ENCODE measurements at places on chromosomes 7 and 10. TPM values are rescaled to one million over a fixed set of nuclear protein-coding genes. Genes with fewer than 3 reads are reported as not detected.

ANXA8 gene
- total RNA-seq = not detected

RBP3 gene
- not detected for total RNA-seq

PNLIP gene
- not detected for total RNA-seq

TYW1 gene
- total RNA-seq = 12.1 TPM

SPDYE5 gene
- not detected for total RNA-seq

MPP7 gene
- total RNA-seq = 21.6 TPM

MYL7 gene
- not detected for total RNA-seq

SUN3 gene
- total RNA-seq = not detected

ACTR1A gene
- total RNA-seq = 141 TPM

MBL2 gene
- total RNA-seq = not detected

OGDHL gene
- 0.20 TPM for total RNA-seq

DGKB gene
- not detected for total RNA-seq

HMX3 gene
- not detected for total RNA-seq

TLX1 gene
- not detected for total RNA-seq

LIPN gene
- total RNA-seq = not detected

CYP3A7 gene
- not detected for total RNA-seq

FAM24B gene
- 3.5 TPM for total RNA-seq

USP6NL gene
- 11.3 TPM for total RNA-seq

ADRA2A gene
- total RNA-seq = under 0.01 TPM

PRSS37 gene
- not detected for total RNA-seq

SLC13A4 gene
- total RNA-seq = not detected

WNT16 gene
- total RNA-seq = not detected

FAM237B gene
- not detected for total RNA-seq

NRG3 gene
- total RNA-seq = 10.7 TPM

COL13A1 gene
- total RNA-seq = 1.2 TPM

TRIM50 gene
- not detected for total RNA-seq

GPR85 gene
- 0.20 TPM for total RNA-seq

AKR1C4 gene
- not detected for total RNA-seq

MKLN1 gene
- total RNA-seq = 20.4 TPM

ZNF775 gene
- 4.6 TPM for total RNA-seq

OLAH gene
- total RNA-seq = 0.20 TPM

SLC18A3 gene
- total RNA-seq = not detected

FFAR4 gene
- total RNA-seq = not detected

AS3MT gene
- total RNA-seq = 0.65 TPM

TACR2 gene
- total RNA-seq = 0.60 TPM

VKORC1L1 gene
- total RNA-seq = 14.8 TPM

GHRHR gene
- total RNA-seq = not detected

CDH23 gene
- total RNA-seq = under 0.01 TPM

FOXP2 gene
- total RNA-seq = 13.7 TPM

AGR3 gene
- not detected for total RNA-seq

GPR37 gene
- total RNA-seq = 0.87 TPM

MAP3K8 gene
- total RNA-seq = 5.0 TPM

BMPR1A gene
- 0.65 TPM for total RNA-seq
